ENCODE measurements at places on chromosomes 2 and 18.

- DNase-seq = no peak
These were observed 493.6 kb upstream of the SETBP1 start for GRCh38 chr18:44187090-44187489.

DNA sequence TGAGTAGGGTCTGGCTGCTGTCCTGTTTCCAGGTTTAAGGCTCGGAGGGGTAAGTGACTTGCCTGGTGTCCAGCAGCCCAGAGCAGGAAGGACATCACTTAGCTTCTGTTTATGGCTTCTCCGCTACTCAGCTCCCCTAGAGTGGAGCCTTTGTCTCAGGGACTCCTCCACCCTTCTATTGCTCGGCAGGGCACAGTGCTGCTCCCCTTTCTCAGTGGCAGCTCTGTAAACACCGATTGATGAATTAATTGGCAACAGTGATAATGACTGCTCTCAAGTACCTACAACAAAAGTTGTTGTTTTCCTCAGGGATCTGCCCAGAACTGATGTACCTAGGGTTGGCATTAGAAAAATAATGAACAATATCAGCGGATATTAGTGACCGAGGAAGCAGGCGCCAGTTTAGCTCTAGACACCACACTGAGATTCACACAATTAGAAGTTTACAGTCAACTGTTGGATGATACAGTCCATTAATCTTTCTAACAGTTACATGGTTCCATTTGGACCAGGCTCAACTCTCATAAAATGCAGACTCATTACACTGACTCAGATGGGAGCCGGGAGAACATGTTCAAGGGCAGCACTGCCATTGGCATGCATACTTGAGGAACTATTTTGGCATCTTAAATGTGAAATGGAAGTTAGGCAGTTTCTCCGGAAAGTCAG, 265.7 kb downstream of the MTX2 start:
- peak; percentile 62 for DNase-seq

GRCh38 chr18:61612517-61612916, 279.3 kb downstream of the CDH20 start:
- no peak for DNase-seq

- no peak for DNase-seq
These were observed 27.8 kb downstream of the SLC14A1 start for GRCh38 chr18:45751766-45752165.

GRCh38 chr2:75007819-75008218, 49.4 kb downstream of the POLE4 start:
- DNase-seq = no peak

- DNase-seq = no peak
These were observed 200.0 kb downstream of the ZNF407 start for GRCh38 chr18:74797577-74798151.

DNA sequence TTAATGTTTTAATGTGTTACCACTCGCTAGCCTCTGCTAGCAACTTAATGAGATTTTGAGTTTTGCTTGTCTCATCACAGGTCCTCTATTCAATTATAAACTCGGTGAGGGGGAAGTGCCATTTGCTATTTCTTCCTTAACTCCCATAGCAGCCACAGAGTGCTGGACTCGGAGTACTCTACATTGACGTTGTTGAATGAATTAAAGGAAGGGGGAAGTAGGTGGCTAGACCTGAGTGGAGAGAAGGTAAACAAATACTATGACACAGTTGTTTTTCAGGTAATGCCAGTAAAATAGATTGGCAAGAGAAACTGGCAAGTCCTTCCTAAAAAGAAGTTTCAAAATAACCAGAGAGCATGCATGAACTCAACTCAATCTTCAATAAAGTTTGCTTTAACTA, 339.3 kb downstream of the HRH4 start:
- DNase-seq = no peak

DNA sequence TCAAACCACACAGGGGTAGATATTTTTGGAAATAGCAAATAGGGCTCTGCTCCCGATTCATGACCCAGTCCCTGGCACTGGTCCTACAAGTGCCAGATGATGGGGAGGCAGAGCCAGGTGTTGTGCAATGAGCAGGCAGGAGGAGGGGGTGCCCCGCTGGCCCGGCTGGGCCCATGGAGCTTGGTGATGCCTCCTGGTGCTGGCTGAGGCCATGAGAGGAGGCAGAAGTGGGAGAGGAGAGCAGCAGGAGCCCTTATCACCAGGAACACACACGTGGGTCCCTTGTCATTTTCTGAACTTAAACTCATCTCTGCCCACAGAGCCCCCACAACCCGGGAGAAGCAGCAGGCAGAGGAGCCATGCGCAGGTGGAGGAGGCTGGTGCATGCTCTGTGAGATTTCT, 90.5 kb upstream of the MAPK4 start:
- DNase-seq = no peak

GRCh38 chr2:31341351-31341750, 73.2 kb downstream of the XDH start:
- DNase-seq = no peak

- DNase-seq = no peak
These were observed 795.6 kb downstream of the CPS1 start for GRCh38 chr2:211351987-211352386.

DNA sequence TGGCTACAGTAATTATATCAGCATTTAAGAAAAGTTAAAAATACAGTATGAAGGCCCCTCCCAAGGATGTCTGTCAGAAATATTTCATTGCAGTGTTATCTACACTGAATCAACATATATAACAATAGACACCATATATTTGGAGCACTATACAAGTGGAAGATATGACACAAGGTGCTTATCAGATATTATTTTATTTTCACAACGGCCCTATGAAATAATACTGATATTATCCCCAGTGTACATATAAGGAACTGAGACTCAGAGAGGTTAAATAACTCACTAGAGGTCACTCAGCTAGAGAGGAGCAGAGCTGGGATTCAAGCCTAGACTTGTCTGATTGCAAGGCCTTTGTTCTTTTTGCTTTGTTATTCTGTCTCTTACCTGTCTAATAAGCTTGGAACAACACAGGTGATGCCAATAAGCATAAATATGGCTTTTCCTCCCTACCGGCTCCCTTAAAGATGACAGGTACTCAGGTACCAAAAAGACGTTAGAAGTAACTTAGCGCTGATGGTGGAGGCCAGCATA, 4.7 kb upstream of the SLC40A1 start:
- no peak for DNase-seq

- DNase-seq = no peak
These were observed 3.6 kb downstream of the PNKD start for GRCh38 chr2:218273908-218274249.

- DNase-seq = no peak
These were observed 325.3 kb upstream of the MYT1L start for GRCh38 chr2:2656115-2657011.

DNA sequence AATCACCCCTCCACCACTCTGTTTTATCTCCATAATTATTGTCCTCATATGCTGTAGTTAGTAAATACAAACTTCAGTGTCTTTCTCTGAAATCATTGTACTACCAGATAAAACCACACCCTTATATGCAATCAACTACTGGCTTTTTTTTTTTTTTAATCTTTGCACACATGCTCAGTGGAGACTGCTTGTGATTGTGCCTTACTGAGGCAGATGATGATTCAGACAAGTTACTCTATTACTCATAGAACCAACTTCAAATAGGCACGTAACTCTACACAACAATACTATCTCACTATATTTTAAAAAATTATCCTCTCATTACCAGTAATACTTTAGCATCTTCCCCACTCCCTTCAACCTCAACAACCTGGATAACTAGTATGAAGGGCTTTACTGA, 1278.4 kb upstream of the PIK3C3 start:
- no peak for DNase-seq

GRCh38 chr2:84879584-84880394, 1.1 kb downstream of the TRABD2A start:
- DNase-seq = no peak

- peak; percentile 97 for DNase-seq
These were observed 238.7 kb downstream of the TGIF1 start for GRCh38 chr18:3688690-3689089.

DNA sequence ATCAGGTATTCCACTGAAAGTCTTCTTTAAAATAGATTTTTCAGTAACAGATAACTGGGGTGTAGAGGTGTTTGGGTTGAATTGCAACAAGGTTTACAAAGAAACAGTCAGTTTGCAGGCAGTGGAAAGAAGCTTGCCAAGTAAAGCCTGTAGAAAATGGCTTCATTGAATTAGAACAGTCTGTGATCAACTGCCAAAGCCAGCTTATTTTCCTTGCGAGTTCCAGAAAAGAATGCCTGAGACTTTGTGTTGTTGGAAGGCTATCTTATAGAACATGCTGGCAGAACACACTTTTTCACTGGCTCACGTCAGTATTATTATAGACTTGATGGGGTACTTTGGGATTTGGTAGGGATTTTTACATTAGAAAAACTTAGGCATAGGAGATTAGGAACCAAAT, 601.0 kb downstream of the XIRP2 start:
- DNase-seq = no peak

GRCh38 chr18:14975431-14975830, 227.5 kb downstream of the ANKRD30B start:
- DNase-seq = no peak

DNA sequence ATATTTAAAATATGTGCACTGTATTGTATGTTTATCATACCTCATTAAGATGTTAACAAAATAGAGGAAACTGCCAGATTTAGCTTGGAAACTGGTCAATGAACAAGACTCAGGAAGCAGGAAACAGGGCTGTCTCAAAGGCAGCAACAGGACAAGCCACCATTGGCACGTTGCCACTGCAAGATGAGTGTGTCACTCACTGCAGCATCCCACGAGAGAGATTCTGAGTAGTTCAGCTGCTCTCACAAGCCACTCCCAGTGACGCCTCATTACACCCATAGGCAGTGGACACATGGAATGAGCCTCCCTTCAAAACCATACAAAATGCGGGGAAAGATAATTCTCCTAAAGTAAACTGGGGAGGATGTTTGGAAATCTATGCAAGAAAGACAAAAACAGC, 181.9 kb upstream of the DLGAP1 start:
- no peak for DNase-seq

GRCh38 chr2:232609607-232610006, 23.8 kb upstream of the EFHD1 start:
- no peak for DNase-seq

DNA sequence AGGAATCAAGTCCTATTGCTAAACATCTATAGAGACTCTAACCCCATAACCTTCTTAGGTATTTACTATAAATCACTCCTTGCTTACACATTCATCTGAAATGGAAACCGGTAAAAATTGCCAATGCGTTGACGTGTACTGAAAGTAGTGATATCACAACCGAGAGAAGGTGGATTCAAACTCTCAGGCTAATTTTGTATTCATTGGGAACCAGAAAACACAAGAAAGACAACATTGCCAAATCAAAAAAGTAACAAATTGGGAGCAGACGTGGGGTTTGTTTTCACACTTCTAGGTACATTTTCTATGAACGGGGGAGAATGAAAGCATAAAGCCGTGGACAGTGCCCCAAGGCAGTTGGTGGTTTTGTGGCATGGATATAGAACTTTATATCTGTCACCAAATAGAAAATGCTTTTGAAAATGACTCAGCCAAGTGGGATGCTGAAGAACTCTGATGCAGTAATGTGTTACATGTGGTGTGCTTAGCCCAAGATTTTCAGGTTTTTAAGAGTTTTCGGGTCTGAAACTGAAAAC, 155.1 kb upstream of the RASGRP3 start:
- DNase-seq = no peak

GRCh38 chr2:62415019-62415431, 91.0 kb downstream of the TMEM17 start:
- DNase-seq = no peak

- DNase-seq = no peak
These were observed 141.1 kb downstream of the KLHL29 start for GRCh38 chr2:23526114-23526513.

DNA sequence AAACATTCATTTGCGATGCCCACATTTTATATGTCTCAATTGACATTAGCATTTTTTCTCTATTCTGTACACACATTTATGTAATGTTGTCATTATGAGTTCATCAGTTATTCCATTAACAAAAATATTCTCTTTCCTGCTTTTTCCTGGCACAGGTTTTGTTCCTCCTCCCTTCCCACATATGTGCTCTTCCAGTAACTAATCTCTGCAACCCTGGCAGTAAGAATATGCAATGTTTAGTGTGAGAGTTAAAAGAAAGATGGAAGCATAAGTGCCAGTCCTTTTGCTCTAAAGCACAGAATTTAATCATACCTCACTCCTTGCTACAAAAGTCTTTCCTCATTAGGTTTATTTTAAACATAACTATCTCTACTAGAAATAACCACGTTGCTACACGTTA, 155.8 kb upstream of the ERBB4 start:
- DNase-seq = no peak

- DNase-seq = no peak
These were observed 25.6 kb downstream of the SERTAD2 start for GRCh38 chr2:64627860-64628841.

GRCh38 chr18:49638209-49638785, 76.4 kb downstream of the LIPG start:
- no peak for DNase-seq

DNA sequence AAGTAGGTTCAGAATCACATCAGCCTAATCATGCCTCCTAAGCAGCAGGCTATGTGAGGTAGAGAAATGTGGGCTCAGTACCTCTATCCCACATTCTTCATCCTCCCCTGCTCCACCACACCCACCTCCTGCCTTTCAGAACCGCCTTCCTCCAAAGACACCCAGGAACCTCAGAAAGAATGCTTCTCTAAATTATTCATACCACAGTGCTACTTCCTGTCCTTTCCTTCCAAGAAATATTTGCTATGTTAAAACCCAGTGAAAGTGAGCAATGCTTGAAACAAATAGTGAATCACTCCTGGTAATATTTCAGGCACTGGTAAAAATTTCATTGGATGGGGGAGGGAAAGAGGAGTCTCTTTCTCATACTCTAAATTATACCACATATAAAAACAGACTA, 24.0 kb upstream of the CREB1 start:
- peak; percentile 98 for DNase-seq

DNA sequence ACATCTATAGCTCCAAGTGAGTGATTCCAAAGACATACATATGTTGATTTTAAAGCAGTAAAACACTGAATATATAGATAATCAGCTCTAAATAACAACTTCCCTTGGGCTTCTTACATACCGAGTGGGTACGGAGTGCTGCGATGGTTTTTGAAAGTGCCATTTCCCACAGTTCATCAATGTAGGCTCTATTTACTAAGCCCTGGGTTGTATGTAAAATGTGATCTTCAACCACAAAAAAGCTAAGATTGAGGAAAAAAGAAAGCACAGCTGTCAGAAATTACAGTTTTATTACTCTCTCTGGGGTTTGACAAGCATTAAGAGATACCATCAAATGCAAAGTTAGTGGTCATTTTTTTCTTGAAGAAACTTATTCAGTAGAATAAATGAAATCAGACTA, 312.8 kb downstream of the EXOC6B start:
- DNase-seq = no peak

Measured in kidney glomerular epithelial cell (primary cell).